ENCODE measurements at places on chromosomes 12 and 14.

DNA sequence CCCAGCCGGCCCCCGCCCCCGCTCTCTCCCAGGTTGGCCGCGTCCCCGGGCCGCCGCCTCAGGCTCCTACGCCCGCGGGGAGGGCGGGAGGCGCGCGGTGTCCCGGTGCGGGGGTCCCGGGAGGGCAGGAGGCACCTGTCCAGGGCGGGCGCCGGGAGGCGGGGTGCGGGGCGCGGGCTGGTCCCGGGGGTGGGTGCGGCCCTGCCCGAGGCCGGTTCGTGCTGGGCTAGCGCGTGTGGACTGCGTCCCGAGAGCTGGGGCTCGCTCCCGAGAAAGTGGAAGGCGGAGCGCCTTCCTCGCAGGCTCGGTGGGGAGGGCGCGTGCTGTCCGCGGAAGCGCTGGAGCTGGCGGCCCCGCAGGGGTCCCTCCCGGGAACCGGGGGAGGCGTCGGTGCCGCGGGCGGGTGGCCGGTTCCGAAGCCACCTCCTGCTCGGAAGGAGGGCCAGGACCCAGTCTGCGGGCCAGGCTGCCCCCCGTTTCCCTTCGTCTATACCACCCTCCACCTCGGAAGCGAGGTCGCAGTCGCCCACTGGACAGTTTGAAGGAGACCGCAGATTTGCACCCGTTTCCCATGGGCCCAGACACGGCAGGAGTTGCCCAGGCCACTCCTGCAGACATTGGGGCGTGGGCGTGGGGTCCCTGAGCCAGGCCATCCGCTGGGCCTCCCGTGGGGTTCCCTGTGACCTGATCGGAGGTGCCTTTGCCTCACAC lies 636 bp downstream of the ZFYVE21 start:
- DNase-seq = no peak

- DNase-seq = no peak
These were observed 9.1 kb upstream of the MSI1 start for GRCh38 chr12:120378036-120378435.

DNA sequence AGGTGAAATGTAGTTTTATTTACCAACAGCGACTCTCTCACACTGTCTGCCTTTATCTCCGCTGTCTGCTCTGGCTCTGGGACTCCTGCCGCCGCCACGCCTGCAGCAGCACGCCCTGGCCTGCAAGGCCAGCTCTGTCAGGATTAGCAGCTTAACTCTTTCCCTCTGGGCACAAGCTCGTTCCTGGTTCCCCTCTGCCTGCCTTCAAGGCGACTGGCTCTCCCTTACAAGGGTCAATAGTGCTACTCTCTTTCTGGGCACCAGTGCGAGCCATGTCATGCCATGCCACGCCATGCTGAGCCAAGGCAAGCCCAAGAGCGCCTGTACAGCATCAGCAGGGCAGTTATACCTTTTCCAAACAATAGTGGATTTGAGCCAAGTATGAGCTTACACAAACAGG lies 3.6 kb upstream of the CLEC2B start:
- no peak for DNase-seq

DNA sequence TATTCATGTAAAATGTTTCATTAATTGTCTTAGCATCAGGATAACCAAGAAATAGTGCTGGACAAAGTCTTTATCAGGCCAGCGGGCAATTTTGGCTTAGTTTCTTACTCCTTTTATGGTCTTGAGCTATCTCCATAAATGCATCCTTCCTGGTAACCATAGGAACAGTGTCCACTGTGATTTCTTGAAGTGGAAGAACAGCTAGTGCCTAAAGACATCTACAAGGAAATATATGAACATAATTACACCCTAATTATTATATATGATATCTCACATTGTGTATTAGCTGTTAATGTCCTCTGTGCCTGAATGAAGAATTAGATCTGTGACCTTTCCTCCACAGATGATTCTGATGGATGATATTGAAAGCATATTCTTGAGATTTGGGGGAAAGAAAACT lies 286.7 kb upstream of the ATXN7L3B start:
- no peak for DNase-seq

- DNase-seq = no peak
These were observed 253.2 kb downstream of the IPO8 start for GRCh38 chr12:30442461-30442860.

GRCh38 chr12:131527736-131528135 lies 183.2 kb upstream of the SFSWAP start:
- DNase-seq = no peak

DNA sequence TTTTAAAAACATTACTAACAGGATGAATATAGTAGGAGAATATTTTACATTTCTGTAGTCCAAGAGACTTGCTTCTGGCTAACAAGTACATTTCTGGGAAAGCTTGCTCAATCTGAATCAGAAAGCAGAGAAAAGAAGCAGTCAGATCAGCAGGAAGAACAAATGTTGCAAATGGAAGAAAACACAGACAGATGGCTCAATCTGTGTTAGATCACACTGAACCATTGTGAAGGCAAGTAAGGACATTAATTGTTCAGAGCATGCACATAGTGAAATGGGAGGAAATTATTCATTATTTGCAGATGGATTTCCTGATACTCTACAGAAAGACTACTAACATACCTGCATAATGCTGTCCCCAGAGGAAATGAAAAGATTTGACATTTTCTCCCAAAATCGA lies 65.2 kb upstream of the CNOT2 start:
- no peak for DNase-seq

DNA sequence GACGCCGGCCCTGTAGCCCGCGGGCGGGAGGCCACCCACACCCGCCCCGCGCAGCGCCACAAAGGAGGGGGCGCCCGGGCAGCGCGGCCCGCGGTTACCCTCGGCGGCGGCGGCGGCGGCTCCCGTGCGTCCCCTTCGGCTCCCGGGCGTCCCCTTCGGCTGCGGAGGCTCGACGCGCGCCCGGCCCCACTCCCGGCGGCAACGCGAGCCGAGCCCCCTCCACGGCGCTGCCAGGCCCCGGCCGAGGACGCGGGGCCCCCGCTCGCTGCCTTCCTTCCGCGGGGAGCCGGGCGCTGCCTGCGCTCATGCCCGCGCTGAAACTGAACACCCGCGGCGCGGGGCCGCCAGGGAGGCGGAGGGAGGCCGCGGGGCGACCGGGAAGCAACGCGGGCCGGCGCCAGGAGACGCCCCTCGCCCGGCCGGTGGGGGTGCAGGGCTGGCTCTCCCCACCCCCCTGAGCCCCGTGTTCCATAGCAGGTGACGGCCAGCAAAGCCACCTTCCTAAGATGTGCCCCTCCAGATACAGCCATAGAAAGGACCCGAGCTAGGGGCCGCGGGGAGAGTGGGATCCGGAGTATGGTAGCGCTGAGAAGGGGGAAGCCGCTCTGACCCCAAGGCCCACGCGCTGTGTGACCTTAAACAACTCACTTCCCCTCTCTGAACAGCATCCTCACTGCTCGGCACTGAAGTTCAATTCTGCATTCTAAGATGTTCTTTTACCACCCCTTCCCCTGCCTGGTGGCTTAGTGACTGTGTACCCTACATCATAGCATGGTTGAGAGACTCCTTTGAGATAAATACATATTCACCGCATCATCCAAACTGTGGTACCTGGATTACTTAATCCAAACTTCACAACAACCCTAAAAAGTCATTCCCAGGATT lies 42.8 kb downstream of the KDM2B start:
- DNase-seq = no peak

DNA sequence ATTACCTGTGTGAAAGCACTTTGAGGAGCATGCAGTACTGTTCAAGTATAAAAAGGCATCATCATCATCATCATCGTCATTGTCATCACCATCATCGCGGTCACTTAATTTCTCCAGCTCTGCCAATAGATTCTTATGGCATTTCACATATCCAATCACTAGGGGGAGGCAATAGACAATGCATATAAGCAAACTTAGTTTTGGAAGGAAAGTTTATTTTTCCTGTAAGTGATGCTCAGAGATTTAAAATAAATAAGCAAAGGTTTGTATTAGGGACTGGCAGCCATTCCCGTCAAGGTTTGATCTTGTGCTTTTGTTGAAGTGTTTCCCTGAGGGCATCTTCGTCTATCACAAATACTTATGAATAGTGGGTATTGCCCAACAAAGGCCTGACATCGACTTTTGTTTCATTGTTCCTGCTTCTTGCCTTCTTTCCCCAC lies 127.4 kb downstream of the KTN1 start:
- DNase-seq = no peak

- no peak for DNase-seq
These were observed 17.4 kb upstream of the EIF4B start for GRCh38 chr12:52988898-52989297.

DNA sequence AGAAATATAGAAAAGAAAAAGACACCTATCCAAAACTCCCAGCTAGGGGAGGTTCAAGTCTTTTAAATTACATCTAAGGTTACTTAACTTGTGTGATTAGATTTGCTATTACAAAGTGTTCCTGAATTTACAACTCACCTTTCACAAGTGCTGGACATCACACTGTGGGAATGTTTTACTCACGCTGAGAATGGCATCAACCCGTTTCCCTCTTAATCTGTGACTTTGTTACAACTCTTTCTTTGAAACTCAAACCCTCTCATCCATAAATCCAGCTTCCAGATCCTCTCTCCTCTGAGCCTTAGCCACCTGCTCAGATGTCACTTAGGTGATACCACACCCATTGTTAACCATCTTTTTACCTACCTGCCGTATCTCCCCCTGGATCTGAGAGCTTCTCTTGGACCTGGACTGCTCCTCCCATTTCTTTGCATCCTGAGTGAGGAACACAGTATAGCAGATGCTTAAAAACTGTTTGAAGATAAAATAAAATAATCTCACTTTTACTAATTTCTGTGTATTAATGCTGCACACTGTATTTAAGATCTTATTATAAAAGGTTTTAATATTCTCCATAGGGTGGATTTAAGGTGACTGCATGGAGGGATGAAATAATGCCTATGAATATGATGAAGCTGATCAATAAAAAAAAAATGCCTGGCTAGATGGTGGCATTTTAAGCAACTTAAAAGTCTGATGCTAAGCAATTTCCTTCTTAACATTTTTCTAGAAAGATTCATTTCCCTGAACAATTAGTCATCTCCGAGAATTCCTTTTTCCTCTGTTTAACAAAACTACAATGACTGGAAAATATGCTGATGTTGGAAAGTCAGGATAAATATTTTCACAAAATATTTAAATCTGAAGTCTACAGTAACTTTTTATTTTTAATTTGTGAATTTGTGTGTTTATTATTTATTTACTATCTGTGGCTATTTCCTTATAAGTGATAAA lies 39.1 kb upstream of the NAP1L1 start:
- DNase-seq = no peak

DNA sequence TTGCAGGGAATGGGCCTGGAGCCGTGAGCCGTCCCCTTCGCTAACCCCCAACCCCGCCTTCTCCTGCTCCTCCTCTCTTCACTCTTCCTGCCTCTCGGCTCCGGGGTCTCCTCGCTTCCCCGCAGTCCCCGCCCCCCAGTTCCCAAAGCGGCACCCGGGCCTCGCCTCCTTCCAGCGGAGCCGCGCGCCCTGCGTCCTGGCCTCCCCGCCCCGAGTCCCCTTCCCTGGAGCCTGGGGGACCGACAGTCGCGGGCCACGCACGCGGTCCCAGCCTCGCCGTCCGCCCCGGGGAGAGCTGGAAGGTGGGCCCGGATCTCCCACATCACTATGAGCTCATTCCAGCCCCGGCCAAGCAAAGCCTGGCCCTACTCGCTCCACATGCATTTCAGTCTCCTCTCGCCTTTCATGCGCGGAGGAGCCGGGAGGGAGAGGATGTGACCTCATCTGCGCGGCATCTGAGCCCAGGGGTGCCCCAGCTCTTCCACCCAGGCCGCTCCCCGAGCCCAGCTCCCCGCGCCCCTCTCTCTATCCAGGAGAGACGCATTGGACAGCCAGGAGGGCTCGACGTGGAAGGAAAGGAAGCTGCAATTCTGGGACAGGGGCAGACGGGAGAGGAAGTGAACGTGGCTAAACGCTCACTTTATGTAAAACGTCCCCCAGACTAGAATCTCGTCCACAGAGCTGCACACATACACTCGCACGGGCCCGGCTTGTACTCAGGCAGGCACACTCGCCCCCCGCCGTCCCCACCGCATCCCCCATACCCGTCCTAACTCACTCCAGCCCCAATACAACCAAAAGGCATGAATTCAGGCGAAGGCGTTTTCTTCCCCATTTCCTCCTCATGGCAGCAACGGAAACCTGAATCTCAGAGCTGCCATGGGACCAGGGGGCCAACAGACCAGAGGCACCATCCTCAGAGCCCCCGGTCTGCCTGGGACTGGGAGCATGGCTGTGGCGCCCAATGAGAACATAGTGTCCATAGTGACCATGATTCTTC lies 108.7 kb upstream of the CCND2 start:
- peak; percentile 32 for DNase-seq

DNA sequence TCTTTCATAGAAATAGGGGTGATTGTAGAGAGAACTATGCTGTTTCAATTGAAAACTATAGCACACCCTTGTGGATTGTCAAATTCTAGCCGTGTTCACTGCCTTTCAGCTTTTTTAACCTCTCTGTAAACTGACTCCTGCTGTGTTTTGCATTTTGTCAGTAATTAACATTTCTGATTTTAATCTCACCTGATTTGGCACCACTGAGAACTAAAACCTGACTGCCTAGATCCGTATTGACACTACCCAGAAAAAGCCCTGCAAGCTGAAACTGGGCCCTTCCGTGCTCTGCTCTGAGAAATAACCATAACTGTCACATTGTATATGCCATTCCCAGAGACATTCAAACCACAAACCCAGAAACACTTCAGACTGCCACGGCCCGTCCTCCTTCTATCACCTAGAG lies 26.6 kb upstream of the ETV6 start:
- no peak for DNase-seq

- no peak for DNase-seq
These were observed 10.4 kb upstream of the HOXC13 start for GRCh38 chr12:53928054-53928835.

- no peak for DNase-seq
These were observed 23.2 kb upstream of the JPH4 start for GRCh38 chr14:23601845-23602180.

GRCh38 chr12:77578466-77579220 lies 252.1 kb upstream of the NAV3 start:
- DNase-seq = no peak

- no peak for DNase-seq
These were observed 105.4 kb downstream of the DENND5B start for GRCh38 chr12:31485571-31485970.

DNA sequence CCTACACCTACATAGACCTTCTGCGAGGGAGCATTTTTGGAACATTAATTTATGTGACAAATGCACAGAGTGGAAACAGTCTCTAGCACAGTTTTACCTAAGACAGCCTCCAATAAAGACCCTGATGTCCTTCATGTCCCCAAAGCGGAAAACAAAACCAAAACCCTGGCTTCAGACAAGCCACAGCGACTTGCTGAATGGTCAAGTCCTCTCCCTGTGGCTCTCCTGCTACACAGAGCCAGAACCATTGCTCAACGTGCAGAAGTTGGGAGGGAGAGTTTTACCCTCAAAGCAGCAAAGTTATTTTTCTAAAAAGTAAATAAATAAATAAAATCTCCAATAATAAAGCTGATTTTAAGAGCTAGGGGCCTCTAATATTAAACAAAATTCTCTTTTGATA lies 135.0 kb upstream of the TMEM132C start:
- no peak for DNase-seq

DNA sequence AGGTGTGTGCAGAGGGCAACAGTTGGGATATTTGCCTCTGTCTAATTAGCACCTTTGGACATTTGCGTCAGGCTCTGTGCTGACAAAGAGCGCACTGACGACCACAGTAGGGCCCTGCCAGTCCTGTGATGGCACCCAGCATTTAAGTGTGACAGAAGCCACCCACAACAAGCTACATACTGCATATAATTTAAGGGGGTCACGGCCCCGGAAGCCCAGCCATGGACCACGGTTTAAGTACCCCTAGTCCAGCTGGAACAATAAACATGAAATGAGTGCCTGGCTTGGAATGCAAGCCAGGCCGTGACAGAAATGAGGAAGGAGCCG lies 16.8 kb upstream of the DYNC1H1 start:
- DNase-seq = no peak
